Activated CD4-positive, CD25-positive, alpha-beta regulatory T cell treated with anti-CD3 and anti-CD28 coated beads, Interleukin-2, amount 50 U/mL, for 24 hours (primary cell): ENCODE measurements at places on chromosomes 12 and 14.

DNA sequence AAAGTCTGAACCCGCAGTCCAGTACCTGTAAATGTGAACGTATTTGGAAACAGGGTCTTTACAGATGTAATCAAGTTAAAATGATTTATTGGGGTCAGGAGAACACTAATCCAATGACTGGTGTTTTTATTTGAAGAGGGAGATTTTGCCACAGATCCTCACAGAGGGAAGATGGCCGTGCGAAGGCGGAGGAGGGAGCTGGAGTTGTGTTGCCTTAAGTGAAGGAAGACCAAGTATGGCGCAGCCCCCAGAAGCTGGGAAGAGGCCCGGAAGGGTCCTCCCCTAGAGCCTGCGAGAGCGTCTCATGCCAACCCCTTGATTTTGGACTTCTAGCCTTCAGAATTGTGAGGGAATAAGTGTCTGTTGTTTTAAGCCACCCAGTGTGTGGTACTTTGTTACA lies 102.8 kb upstream of the NUDT4 start:
- ATAC-seq, result no peak

DNA sequence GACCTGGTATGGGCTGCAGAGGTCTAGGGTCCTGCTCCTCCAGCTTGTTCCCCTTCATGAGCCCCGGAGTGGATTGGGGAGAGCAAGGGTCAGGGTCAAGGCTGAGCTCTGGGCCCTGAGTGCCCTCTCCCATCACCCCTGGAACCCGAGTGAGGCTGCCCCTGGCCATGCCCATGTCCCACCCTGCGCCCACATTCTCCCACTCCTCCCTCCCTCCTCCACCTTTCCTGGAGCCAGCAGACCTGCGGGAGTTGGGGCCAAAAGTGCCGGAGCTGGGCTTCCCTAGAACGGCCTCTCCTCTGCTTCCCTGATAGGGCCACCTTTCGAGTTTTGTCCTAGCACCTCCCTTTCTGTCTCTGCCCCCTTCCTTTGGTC lies 590 bp downstream of the SCNN1A start:
- no peak for ATAC-seq

GRCh38 chr12:50070314-50071060 lies 13.1 kb downstream of the ASIC1 start:
- ATAC-seq, result peak; percentile 44

DNA sequence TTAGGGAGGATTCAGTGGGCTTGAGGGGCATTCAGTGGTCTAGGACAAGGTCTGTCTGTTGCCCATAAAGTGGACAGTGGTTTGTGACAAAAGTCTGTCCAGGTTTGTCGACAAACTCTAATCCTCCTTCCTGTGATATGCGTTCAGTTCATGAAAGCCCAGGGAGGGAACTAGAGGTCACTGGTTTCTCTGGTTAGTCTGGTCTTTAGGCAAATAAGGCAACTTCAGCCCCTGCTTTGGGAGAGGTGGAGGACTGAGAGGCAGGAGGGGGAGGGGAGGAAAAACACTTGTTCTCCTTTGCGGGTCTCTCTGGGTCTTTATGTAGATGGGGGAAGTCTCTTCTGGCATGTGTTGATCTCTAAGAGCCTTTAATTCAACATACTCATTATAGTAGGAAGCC lies 235.1 kb upstream of the PWP1 start:
- ATAC-seq, result no peak

DNA sequence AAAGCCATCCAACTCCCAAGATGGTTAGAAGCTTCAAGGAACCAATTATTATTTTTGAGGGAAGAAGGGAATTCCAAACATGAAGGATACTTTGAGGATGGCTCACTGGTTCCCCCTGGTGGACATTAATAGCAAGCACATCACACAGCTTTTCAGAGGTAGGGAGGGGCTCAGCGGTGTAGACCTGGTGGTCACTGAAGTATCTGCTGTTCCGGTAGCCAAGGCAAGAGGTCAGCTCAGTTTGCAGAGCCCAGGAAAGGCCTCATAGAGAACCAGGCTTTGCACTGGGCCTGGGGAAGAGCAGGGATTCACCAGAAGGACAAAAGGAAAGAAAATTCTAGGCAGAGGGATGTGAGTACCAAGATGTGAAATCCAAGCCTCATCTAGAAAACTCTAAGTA lies 118.7 kb downstream of the KSR2 start:
- no peak for ATAC-seq

- ATAC-seq, result no peak
Observed at GRCh38 chr14:101418601-101419000, 142.7 kb upstream of the DIO3 start.

DNA sequence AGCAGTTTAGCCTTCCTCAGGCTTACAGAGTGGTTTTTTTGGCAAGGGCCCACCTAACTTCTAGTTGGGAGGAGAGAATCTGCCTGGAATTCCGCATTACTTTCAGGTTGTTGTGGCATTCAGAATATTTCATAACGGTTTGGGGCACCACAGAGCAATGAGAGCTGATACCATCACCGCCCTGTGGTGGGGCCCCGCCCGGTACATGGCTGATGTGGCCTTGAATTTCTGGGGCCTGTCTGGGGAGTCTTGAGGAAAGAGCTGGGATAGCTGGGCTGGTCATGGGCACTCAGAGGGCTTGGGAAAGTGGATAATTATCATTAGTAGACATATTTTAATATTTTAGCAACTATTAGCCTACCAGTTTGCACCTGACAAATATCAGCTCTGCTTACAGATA lies 4.2 kb downstream of the TESPA1 start:
- ATAC-seq, result no peak

DNA sequence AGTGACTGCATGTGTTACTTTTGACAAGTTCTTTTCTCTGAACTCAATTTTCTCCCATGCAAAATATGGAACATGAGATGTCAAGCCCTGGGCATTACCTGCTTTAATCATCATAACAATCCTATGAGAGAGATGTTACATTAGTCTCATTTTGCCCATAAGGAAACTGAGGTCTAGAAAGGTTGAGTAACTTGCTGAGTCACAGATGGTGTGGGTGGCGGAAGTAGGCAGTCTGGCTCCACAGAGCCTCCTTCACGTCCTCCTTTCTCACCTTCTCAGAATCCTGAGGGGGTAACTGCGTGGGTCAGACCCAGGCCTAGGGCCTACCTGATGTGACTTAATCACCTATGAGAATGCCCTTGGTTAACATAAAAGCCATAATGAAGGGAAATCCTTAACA lies 50.7 kb downstream of the TMTC1 start:
- ATAC-seq, result peak; percentile 38

GRCh38 chr14:100389497-100390104 lies 66.5 kb downstream of the SLC25A47 start:
- no peak for ATAC-seq

DNA sequence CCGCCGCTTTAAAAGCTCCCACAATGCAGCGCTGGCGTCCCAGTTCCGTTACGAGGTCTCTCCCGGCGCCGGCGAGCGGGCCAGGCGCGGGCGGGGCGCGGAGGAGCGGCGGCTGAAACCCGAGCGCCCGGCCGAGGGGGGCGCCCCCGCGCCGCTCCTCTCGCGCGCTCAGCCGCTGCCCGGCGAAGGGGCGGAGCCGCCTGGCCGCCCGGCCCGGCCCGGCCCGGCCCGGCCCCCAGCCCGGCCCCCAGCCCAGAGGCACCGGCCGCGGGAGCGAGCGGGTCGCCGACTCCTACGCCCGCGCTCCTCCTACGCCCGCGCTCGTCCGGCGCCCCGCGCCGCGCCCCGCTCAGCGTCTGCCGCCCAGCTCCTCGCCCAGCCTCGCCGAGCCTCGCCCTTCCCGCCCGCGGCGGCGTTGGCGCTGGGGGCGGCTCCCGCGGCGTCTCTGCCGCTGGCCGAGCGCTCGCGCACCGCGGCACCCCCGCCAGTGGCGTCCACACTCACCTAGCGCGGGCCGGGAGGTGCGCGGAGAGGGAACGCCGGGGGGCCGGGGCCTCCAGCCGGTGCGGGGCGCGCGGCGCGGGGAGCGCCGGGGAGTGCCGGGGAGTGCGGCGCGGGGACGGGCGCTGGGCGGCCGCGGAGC lies at the start of gene RASSF8:
Gene RASSF8, plus strand, starts transcription at position 255 of the 643 bp plus-strand sequence. CDS start 96,662 bp downstream, outside the sequence.
- ATAC-seq, result peak; percentile 42

DNA sequence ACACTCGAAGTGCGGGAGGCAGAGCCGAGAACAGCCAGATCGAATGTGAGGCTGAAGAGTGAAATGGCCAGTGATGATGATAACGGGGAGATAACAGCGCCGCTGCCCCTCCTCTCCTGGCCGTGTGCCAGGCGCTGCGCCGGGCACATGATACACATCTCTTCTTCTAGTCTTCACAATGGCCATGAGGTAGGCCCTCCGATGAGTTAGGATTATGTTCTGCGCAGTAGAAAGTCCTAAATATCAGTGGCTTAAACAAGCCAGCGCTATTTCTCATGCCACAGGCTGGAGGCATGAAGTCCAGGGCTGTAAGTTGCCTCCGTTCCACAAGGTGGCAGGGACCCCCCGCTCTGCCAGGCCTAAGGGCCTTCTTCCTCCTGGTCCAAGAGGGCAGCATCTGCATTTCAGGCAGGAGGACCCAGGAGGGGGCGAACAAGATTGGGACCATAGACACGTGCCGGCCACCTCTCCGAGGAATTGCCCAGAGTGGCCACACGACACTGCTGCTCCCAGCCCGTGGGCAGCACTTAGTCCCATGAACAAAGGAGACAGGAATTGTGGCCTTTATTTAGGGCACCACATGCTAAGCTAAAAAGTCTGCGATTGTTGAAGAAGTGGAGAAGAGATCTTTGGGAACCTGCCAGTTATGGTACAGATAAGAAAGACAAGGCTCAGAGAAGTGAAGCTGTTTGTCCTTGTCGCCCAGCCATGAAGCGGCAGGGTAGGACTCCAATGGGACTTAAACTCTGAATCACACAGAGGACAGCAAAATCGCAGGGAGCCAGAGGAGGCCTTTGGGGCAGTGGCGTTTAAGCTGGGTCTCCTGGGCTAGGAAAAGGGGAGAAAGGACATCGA lies 10.9 kb upstream of the HVCN1 start:
- no peak for ATAC-seq

DNA sequence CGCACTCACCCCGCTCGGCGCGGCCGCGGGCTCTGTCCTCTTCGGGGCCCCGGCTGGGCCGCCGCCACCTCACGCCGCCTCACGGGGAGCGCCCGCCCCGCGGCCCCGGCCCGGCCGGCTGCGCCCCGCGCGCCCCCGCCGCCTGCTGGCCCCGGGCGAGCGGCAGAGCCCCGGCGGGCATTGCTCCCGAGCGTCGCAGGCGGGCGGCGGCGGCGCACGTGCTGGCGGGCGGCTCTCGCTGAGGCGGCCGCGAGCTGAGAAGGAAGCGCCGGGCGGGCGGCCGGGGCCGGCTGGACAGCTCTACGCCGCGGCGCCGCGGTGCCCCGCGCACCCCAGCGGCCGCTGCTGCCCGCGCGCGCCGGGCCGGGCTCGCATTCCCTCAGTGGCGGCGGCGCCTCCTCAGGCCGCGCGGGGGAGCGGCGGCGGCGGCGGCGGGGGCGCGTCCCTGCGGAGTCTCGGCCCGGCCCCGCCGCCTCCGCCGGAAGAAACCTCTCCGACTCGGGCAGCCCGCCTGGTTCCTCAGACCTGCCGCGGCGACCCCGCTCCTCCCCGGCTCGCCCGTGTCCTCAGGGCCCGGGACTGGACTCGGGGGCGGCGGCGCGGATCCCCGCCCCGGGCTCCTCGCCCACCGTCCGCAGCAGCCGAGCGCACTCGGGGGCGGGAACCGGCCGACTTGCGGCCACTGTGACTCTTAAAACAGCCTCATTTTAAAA lies at the start of gene PITPNM2:
Gene PITPNM2, minus strand, starts transcription at position 347 of the 713 bp plus-strand sequence. CDS start 116,500 bp downstream, outside the sequence.
- ATAC-seq, result peak; percentile 83
